ENCODE measurements at places on chromosomes 16 and 17. TPM values are rescaled to one million over a fixed set of nuclear protein-coding genes. Genes with fewer than 3 reads are reported as not detected.
A peak's percentile ranks its signal among the peaks of the same experiment; 100 is the strongest.

- DNase-seq, result no peak
- H3K4me1 ChIP-seq, result 0 out of 2 replicates have a peak, but pooled peaks cover 7% of the 10 kb centered on the region
- peaks cover 20% of the 10 kb centered on the region for H3K36me3 ChIP-seq
- H3K27me3 ChIP-seq, result no peaks in the 10 kb centered on the region
Observed at GRCh38 chr17:66938656-66939055, 25.9 kb upstream of the CACNG4 start.

DNA sequence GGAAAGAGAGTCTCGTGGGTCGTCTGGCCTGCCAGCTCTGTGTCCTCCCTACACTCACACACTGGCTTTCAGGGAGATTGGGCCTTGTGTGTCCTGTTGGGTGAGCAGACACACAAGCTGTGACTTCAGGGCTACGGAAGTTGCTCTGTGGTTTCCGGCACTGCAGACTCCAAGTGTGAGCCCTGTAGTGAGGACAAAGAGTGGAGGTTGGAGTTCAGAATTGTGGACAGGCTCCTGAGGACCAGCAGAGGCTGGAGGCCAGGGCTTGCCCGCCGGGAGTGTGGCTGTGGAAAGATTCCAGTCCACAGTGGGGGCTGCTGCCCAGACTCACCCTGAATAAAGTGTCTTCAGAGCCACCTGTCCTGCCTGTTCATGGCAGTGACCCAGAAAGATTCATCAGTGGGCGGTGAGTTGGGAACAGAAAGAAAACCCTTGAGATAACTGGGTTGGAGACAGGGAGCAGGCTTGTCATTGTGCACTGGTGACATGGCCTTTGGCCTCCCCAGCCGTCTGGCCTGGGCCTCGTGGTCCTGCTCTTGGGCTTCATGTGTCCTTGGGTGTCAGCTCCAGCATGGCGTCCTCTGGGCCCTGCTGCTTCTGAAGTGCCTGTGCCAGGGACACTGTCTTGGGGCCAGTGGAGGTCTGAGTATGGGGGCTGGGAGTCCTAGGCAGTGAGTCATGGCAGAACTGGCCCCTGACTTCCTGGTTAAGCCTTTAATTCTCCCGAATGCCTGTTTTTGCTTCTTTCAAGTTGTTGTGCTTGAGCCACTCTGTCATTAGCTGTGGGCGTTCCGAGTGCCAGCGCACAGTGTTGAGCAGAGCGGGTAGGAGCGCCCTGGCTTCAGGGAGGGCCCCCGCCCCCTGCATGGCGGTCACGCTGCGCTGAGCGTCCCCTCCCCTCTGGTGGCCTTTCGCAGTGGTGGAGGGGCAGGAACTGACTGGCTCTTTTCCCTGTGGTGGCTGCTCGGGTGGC, 19.9 kb upstream of the ZNF750 start:
- peaks cover 16% of the 10 kb centered on the region for H3K4me1 ChIP-seq
- peak overlapping the region; percentile 82 for H3K27ac ChIP-seq
- peaks cover 6% of the 10 kb centered on the region for H3K36me3 ChIP-seq

ERN1 gene
- total RNA-seq, result 7.6 TPM

DNA sequence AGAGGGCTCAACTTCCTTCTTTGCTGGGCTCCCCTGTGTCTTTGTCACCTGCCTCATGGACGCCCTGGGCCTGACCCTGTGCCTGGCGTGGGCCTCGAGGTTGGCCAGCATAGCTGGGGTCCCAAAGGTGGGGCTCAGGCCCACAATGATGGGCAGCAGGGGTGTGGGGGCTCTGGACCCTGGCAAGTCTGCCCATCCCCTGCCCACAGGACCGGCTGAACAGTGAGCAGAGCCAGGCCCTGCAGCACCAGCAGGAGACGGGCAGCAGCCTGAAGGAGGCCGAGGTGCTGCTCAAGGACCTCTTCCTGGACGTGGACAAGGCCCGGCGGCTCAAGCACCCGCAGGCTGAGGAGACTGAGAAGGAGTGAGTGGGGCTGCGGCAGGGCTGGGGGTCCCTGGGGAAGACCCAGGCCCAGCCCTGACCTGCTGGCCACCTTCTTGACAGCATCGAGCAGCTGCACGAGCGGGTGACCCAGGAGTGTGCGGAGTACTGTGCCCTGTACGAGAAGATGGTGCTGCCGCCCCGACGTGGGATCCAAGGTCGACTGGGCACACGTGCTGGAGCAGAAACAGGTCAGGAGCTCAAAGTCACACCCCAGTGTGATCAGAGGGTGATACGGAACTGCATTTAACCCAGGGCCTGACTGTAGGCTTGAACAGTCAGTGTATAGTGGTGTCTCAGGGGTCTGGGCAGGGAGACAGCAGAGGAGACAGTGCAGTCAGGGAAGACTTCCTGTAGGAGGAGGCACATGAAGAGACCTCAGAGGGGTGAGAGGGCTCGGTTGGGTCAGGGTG, 3.8 kb downstream of the EVPLL start:
- H3K36me3 ChIP-seq, result no peaks in the 10 kb centered on the region
- H3K4me3 ChIP-seq, result no peak overlapping the region
- H3K4me1 ChIP-seq, result peaks cover 7% of the 10 kb centered on the region
- H3K27me3 ChIP-seq, result peaks cover 2% of the 10 kb centered on the region

- H3K36me3 ChIP-seq, result peaks cover 5% of the 10 kb centered on the region
- DNase-seq, result peak; percentile 66
- H3K27ac ChIP-seq, result no peak overlapping the region
- H3K4me1 ChIP-seq, result no peaks in the 10 kb centered on the region
Observed at GRCh38 chr17:47423406-47424295, 99.9 kb downstream of the EFCAB13 start.

DNA sequence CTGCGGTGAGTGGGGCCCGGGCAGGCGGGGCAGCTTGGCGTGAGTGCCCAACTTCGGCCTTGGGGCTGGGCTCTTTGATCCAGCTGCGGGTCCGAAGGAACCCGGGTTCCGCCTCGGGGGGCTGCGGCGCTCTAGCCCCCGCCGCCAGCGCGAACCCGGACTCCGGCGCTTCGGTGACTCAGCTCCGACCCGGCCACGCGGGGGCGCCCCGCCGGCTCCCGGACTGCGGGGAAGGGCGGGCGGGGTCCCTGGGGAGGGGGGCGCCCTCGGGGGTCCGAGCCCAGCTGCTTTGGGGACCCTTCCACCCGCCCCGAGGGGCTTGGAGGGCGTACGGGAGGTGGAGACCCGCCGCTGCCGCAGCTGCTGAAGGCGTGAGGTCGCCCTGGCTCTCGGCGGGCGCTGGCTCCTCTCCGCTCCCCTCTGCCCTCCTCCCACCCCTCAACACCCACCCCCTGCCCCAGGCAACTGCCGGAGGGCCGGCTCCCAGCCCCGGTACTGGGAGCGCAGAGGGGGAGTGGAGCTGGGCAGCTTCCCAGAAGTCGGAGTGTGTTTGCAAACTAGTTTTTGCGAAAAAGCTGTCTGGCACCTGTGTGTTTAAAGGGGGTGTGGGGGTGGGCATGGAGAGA, 516 bp downstream of the CPNE2 start:
- peak; percentile 55 for DNase-seq
- peak overlapping the region; percentile 78 for H3K4me3 ChIP-seq
- H3K27ac ChIP-seq, result no peak overlapping the region
- peaks cover 25% of the 10 kb centered on the region for H3K27me3 ChIP-seq
- H3K4me1 ChIP-seq, result peaks cover 14% of the 10 kb centered on the region

- H3K27me3 ChIP-seq, result no peaks in the 10 kb centered on the region
- no peak overlapping the region for H3K4me3 ChIP-seq
- peaks cover 22% of the 10 kb centered on the region for H3K4me1 ChIP-seq
Observed at GRCh38 chr17:63692195-63692816, 7.6 kb downstream of the LIMD2 start.

KCNH6 gene
- 2.3 TPM for total RNA-seq

USP6 gene
- total RNA-seq, result 0.20 TPM

- H3K36me3 ChIP-seq, result no peaks in the 10 kb centered on the region
- no peak overlapping the region for H3K4me3 ChIP-seq
- no peaks in the 10 kb centered on the region for H3K4me1 ChIP-seq
- H3K27me3 ChIP-seq, result no peaks in the 10 kb centered on the region
Observed at GRCh38 chr16:21717608-21718007, 53.8 kb downstream of the OTOA start.

FOXL1 gene
- total RNA-seq, result 0.34 TPM

DNA sequence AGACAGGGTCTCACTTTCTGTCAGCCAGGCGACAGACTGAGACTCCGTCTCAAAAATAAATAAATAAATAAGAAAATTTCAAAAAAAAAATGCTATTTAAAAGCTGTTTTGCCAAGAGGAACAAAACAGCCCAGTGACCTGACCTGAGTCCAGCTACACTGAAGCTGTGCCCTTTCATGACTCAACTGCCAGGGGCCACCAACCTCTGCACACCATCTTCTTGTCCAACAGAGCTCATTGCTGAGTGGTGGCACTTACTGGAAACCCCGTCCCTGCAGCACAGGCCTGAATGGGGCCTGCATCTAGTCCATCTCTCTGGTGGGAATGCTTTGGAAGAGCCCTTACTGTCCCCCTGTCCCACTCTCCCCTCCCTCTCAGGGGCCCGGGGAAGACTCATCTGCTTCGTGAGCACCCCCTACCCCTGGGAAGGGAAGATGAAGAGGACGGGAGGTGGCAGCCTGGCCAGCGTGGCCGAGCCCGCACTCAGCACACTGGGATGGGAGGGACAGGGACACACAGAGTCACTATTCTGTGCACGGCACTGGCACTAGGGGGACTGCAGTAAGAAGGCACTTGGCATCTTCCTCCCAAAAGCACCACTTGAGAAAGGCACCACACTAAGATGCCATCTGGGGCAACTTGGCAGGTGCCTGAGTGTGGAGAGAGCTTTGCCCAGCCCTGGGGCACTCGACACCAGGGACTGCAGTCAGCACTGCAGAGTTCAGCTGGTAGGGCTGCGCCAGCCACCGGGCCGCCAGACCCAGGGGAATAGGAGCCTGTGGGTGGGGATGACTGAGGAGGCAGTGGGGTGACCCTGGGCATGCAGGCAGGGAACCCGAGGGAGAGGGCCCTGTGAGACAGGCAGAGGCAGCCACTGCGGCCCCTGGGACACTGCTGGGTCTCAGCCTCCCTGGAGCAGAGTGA, 13.5 kb downstream of the FBXO31 start:
- peaks cover 29% of the 10 kb centered on the region for H3K4me1 ChIP-seq
- DNase-seq, result no peak
- H3K4me3 ChIP-seq, result no peak overlapping the region
- H3K27me3 ChIP-seq, result no peaks in the 10 kb centered on the region
- peak overlapping the region; percentile 32 for H3K27ac ChIP-seq

DNA sequence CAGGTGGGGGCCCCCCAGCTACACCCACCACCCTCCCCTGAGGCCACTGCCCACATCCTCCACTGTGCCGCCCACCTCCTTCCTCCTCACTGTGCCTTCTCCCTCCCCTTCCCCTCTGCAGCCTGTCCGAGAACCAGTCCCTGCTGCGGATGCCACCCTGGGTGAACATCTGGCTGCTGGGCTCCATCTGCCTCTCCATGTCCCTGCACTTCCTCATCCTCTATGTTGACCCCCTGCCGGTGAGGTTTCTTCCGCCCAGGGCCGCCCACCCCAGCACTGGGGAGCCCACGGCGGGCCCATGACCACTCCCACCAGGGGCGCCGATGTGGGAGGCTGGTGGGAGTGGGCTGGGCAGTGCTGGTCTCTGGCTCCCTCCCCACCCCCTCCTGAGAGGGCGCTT, 22.1 kb downstream of the RABEP2 start:
- no peaks in the 10 kb centered on the region for H3K4me1 ChIP-seq
- H3K27me3 ChIP-seq, result no peaks in the 10 kb centered on the region
- no peak overlapping the region for H3K4me3 ChIP-seq
- DNase-seq, result no peak
- H3K36me3 ChIP-seq, result no peaks in the 10 kb centered on the region
- no peak overlapping the region for H3K27ac ChIP-seq

TMEM208 gene
- 43.1 TPM for total RNA-seq

C1QTNF1 gene
- 2.7 TPM for total RNA-seq

GRCh38 chr17:44837196-44837595, 7.1 kb upstream of the GJC1 start:
- peaks cover 6% of the 10 kb centered on the region for H3K27me3 ChIP-seq
- no peak overlapping the region for H3K27ac ChIP-seq
- H3K36me3 ChIP-seq, result no peaks in the 10 kb centered on the region
- peaks cover 16% of the 10 kb centered on the region for H3K4me1 ChIP-seq
- H3K4me3 ChIP-seq, result no peak overlapping the region
- no peak for DNase-seq

DNA sequence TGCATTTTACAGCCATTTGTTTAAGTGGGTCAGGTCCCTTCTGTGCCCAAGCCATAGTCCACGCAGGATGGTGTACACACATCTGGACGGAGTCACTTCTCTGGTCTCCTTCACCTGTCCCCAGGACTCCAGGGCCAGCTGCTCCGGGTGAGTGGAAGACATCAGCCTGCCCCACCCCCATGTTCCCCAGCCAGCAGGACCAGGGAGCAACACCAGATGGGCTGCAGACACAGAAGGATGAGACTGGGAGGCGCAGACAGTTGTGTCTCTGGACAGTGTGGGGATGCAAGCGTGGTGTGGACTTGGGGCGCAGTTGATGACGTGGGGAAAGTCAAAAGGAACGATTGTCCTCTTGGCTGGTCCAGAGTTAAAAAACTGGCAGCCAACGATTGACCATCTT, 24.6 kb upstream of the WFDC1 start:
- H3K4me1 ChIP-seq, result no peaks in the 10 kb centered on the region
- H3K4me3 ChIP-seq, result no peak overlapping the region
- no peaks in the 10 kb centered on the region for H3K27me3 ChIP-seq
- H3K27ac ChIP-seq, result no peak overlapping the region
- H3K36me3 ChIP-seq, result no peaks in the 10 kb centered on the region
- DNase-seq, result no peak

PPM1E gene
- 8.2 TPM for total RNA-seq

GRCh38 chr17:9002606-9003354, 18.5 kb upstream of the NTN1 start:
- H3K36me3 ChIP-seq, result no peaks in the 10 kb centered on the region
- H3K27ac ChIP-seq, result no peak overlapping the region
- peaks cover 18% of the 10 kb centered on the region for H3K4me1 ChIP-seq
- H3K4me3 ChIP-seq, result peak overlapping the region; percentile 61
- H3K27me3 ChIP-seq, result peaks cover 79% of the 10 kb centered on the region
- DNase-seq, result peak; percentile 57

PTX4 gene
- 0.18 TPM for total RNA-seq

NOB1 gene
- 80.3 TPM for total RNA-seq

- H3K4me3 ChIP-seq, result no peak overlapping the region
- H3K36me3 ChIP-seq, result peaks cover 20% of the 10 kb centered on the region
- peak overlapping the region; percentile 77 for H3K27ac ChIP-seq
- H3K27me3 ChIP-seq, result no peaks in the 10 kb centered on the region
Observed at GRCh38 chr16:56946767-56947603, 14.8 kb upstream of the CETP start.

- no peak overlapping the region for H3K4me3 ChIP-seq
- peak; percentile 26 for DNase-seq
- H3K4me1 ChIP-seq, result 0 out of 2 replicates have a peak, but pooled peaks cover 5% of the 10 kb centered on the region
- no peak overlapping the region for H3K27ac ChIP-seq
- peaks cover 6% of the 10 kb centered on the region for H3K36me3 ChIP-seq
- no peaks in the 10 kb centered on the region for H3K27me3 ChIP-seq
Observed at GRCh38 chr16:9183682-9184353, 92.4 kb downstream of the HAPSTR1 start.

- DNase-seq, result no peak
- peaks cover 37% of the 10 kb centered on the region for H3K4me1 ChIP-seq
- H3K4me3 ChIP-seq, result no peak overlapping the region
- no peak overlapping the region for H3K27ac ChIP-seq
- no peaks in the 10 kb centered on the region for H3K36me3 ChIP-seq
- no peaks in the 10 kb centered on the region for H3K27me3 ChIP-seq
Observed at GRCh38 chr17:44604768-44605485, 47.6 kb downstream of the FZD2 start.

COG4 gene
- 61.8 TPM for total RNA-seq

- no peaks in the 10 kb centered on the region for H3K36me3 ChIP-seq
- DNase-seq, result no peak
- H3K27ac ChIP-seq, result no peak overlapping the region
- no peak overlapping the region for H3K4me3 ChIP-seq
- H3K4me1 ChIP-seq, result peaks cover 35% of the 10 kb centered on the region
Observed at GRCh38 chr17:44967907-44968224, 237 bp downstream of the C1QL1 start.

SOX8 gene
- 10.9 TPM for total RNA-seq

GRCh38 chr16:11985250-11985649, 8.7 kb downstream of the SNX29 start:
- DNase-seq, result no peak
- H3K4me1 ChIP-seq, result no peaks in the 10 kb centered on the region
- H3K36me3 ChIP-seq, result no peaks in the 10 kb centered on the region
- H3K27me3 ChIP-seq, result no peaks in the 10 kb centered on the region

SHBG gene
- total RNA-seq, result 1.1 TPM

Measured in WTC11 (cell line).